Cardiac muscle cell (in vitro differentiated cells and primary cell): ENCODE measurements at places on chromosomes 7 and 10. TPM values are rescaled to one million over a fixed set of nuclear protein-coding genes. Genes with fewer than 3 reads are reported as not detected.

DNA sequence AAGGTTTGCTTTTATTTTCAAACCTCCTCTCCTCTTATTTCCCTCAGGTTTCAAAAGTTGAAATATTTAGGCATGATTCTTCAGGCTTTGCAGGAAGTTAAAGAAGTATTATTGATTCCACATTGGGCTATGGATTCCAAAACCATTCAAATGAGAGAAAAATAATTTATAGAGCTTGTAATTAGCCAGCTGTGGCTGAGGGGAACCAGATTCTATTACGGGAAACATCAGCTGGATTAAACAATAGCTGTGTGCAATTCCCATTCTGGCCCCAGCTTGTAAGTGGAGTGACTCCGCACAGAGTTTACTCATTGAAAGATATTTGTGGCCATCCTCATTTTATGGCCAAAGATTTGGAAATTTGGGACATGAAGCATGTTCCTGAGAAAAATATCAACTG lies 77.0 kb upstream of the PHYHIPL start:
- no peaks in the 10 kb centered on the region for H3K36me3 ChIP-seq
- H3K27me3 ChIP-seq = peaks cover 3% of the 10 kb centered on the region
- H3K4me1 ChIP-seq = no peaks in the 10 kb centered on the region
- H3K27ac ChIP-seq = no peak overlapping the region
- no peak overlapping the region for H3K4me3 ChIP-seq
- DNase-seq = no peak

DNA sequence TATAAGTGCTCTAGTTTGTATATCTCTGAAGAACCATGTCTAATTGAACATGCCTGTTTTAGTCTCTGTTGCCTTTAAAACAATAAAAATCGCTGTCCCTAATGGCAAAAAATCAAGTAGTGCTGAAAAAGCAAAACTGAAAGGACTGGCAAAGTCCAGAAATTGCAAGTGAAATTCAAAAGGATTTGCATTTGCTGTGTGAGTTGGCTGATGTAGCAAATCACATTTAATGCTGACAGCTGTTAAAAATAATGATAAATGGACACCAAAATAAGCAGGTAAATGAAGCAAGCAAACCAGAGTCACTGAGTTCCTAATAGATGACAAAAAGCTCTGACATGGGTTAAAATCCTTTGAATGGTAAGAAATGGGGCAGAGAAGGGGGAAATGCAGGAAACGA lies 874.1 kb downstream of the GRM8 start:
- H3K4me1 ChIP-seq = no peaks in the 10 kb centered on the region
- no peak overlapping the region for H3K4me3 ChIP-seq
- no peak for DNase-seq

DNA sequence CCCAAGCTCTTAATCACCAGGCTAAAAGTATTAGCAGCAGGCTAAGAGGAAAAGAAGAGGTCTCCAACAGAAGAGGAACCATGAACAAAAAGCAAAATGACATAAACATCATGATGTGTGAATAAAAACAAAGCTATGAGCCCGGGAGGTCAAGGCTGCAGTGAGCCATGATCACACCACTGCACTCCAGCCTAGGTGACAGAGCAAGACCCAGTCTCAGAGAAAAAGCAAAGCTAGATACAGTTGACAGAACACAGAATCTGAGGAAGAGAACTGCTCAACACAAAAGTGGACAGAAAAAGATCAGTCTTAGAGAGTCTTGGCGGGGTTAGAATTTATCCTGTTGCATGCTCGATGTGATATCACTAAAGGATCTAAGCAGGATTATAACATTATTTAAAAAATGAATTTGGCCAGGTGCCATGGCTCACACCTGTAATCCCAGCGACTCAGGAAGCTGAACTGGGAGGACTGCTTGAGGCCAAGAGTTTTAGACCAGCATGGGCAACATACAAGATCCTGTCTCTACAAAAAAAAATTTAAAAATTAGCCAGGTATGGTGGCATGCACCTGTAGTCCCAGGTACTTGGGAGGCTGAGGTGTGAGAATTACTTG lies 37.5 kb downstream of the NT5C2 start:
- peaks cover 4% of the 10 kb centered on the region for H3K36me3 ChIP-seq
- no peak for DNase-seq
- H3K27me3 ChIP-seq = no peaks in the 10 kb centered on the region
- H3K4me3 ChIP-seq = no peak overlapping the region

DNA sequence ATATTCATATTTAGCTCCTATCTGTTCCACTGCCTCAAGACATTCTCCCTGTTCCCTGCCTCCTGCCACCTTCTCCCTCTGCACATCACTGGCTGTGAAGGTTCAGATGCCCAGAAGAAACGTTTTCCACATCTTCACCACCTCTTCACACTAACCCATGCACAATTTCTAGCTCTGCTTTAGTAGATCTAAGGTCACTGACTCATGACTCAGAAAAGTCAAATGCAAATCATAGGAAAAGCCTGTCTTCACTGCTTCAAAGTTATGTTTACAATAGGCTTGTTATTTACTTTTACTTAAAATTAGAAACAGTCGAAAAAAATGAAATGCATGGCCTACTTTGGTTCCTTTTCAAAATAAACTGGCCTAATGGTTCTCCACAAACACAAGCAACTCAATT lies 2.5 kb downstream of the SCRN1 start:
- DNase-seq = no peak
- no peaks in the 10 kb centered on the region for H3K36me3 ChIP-seq
- no peaks in the 10 kb centered on the region for H3K4me1 ChIP-seq
- H3K4me3 ChIP-seq = no peak overlapping the region
- no peaks in the 10 kb centered on the region for H3K27me3 ChIP-seq
- H3K27ac ChIP-seq = no peak overlapping the region

- H3K27ac ChIP-seq = no peak overlapping the region
- H3K4me3 ChIP-seq = no peak overlapping the region
Observed at GRCh38 chr7:45183711-45184210, 26.2 kb downstream of the RAMP3 start.

DNA sequence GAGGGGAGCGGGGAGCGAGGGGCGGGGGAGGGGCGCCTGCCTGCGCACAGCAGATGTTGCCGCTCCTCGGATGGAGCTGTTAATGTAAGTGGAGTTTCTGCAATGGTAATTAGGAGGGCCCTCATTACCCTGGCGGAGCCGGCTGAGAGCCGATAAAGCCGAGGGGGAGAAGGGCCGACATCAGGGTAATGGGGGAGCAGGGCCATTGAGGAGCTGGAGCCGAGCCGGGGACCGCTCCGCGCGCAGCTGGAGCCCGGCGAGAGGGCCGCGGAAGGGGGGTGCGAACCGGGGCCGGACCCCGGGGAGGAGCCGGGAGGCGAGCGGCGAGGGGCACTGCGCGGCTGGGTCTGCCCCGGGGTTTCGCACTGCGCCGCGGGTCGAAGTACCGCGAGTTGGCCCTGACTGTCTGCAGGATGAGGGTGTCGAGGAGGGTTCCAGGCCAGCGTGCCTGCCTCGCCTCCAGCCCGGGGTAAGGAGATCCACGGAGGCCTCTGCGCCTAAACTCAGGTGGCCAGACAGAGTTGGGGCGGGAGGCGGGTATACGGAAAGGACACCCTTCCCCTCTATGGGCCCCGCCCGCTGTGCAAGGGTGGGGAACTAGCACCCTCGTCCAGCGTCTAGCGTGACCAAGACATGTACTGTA lies 55.0 kb upstream of the LBX1 start:
- H3K27me3 ChIP-seq = peaks cover 45% of the 10 kb centered on the region
- no peak for DNase-seq
- H3K4me3 ChIP-seq = no peak overlapping the region

GRCh38 chr7:112272921-112273561 lies 66.5 kb downstream of the ZNF277 start:
- H3K4me3 ChIP-seq = no peak overlapping the region
- H3K36me3 ChIP-seq = no peaks in the 10 kb centered on the region
- peak; percentile 18 for DNase-seq
- H3K27me3 ChIP-seq = no peaks in the 10 kb centered on the region
- H3K4me1 ChIP-seq = no peaks in the 10 kb centered on the region

GRCh38 chr10:35428521-35428920 lies 92.2 kb downstream of the CCNY start:
- H3K27me3 ChIP-seq = no peaks in the 10 kb centered on the region
- no peak overlapping the region for H3K27ac ChIP-seq
- H3K4me1 ChIP-seq = peaks cover 17% of the 10 kb centered on the region

DNA sequence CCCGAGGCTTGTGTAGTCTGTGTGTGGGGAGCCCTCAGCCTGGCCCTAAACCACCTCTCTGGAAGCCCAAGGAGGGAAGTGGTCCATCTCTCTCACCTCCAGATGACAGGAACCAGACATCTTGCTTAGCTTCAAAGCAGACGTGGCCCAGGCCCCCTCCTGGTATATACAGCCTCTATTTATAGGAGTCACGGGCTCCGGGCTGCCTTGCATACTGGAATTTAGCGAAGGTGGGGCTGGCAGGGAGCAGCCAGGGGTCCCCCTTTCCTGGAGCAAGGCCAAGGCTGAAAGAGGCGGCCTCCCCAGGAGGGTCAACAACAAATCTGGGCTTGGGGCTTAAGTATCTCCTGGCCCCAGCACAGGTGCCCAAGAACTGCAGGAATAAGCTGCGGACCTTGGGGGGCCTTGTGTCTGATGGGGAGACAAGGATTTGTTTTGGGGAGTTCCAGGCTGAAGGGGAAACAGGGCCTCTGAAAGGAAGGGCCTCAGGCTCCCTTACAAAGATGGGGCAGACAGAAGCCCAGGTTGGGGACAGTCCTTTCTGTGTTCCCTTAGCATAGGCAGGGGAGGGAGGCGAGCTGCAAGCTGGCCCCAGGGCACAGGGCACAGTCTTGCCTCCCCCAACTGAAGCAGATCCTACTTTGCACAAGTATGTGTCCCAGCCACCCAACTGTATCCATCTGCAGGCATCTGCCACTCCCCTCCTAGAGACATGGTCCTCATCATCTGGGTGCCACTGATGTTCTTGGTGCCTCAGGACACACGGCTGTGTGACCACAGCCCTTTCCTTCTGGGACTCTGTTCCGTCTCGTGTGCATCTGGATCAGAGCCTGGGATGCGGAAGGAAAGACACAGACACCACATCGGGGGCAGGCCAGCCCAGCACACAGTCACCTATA lies 11.9 kb downstream of the ZCCHC24 start:
- DNase-seq = peak; percentile 90
- H3K27me3 ChIP-seq = no peaks in the 10 kb centered on the region
- H3K4me3 ChIP-seq = no peak overlapping the region
- H3K27ac ChIP-seq = peak overlapping the region; percentile 96
- peaks cover 12% of the 10 kb centered on the region for H3K36me3 ChIP-seq

GRCh38 chr7:25750744-25751508 lies 401.1 kb upstream of the NFE2L3 start:
- no peaks in the 10 kb centered on the region for H3K36me3 ChIP-seq
- H3K27me3 ChIP-seq = no peaks in the 10 kb centered on the region
- peaks cover 39% of the 10 kb centered on the region for H3K4me1 ChIP-seq
- peak overlapping the region; percentile 88 for H3K27ac ChIP-seq

DNA sequence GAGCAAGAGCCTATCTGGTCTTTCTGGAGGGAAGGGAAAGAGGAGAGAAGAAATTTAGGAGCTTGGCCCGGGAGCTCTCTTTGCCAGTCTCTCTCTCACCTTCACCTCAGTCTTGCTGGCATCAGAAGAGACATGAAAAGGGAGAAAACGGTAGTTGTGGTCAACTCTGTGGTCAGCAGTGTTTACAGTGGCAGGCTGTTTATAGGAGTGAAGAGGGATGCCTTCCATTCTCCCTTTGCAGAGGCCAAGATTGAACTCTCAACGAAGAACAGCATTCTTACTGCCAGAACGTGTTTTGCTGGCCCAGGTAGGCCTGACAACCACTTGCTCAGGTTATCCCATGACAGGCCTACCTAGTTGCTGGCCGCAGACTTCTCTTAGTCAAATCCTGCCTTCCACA lies 133.3 kb downstream of the CCDC3 start:
- H3K36me3 ChIP-seq = no peaks in the 10 kb centered on the region
- no peak overlapping the region for H3K4me3 ChIP-seq
- H3K27me3 ChIP-seq = no peaks in the 10 kb centered on the region
- no peaks in the 10 kb centered on the region for H3K4me1 ChIP-seq
- DNase-seq = no peak

DNA sequence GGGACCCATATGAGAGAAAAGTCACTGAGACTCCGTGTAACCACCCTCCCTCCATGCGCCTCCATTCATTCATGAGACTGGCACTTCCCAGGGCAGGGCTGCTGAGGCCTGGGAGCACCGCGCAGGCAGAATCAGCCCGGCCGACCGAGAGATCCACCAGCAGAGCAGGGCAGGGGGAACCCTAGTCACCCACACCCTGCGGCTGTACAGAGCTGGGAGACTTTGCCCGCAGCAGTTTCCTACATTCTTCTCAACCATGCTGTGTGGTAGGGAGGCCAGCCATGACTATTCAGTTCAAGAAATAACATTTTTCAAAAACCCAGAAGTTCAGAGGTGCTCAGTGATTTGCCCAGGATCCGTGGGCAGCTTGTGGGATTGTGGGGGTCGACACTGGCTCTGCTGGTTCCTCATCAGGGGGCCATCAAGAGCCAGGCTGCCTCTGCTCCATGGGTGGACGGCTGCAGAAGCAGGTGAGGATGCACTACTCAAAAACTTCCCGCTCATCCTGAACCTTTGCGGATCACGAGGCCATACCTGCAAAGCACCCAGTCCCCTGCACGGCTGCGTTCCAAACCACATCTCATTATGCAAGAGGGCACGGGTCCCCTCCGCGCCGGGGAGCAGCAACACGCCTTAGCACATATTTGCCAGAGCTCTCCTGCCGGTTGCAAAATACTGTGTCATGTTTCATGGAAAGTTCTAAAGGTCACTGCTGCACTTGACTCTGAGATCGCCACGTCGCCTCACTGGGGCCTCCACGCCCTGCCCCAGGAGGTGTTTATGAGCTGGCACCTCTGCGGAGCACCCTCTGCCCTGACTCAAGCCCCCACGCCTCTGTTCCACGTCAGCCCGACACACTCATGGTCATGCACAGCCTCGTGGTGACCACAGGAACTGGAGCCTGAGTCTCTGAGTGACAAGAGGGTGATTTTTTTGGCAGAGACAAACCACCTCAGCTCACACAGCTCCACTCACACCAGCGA lies 132.0 kb downstream of the PRKAG2 start:
- no peak overlapping the region for H3K4me3 ChIP-seq
- H3K36me3 ChIP-seq = no peaks in the 10 kb centered on the region
- no peaks in the 10 kb centered on the region for H3K27me3 ChIP-seq

- H3K36me3 ChIP-seq = no peaks in the 10 kb centered on the region
- H3K27ac ChIP-seq = no peak overlapping the region
Observed at GRCh38 chr10:24448351-24448999, 239.5 kb downstream of the KIAA1217 start.

GATA3 gene
- 2.1 and 3.4 TPM in 2 replicates for total RNA-seq

FOXP2 gene
- 1.5 and 2.7 TPM in 2 replicates for total RNA-seq

STEAP1B gene
- total RNA-seq = 0.11 TPM in 1 of 2 replicates, not detected in the other

SRGN gene
- not detected in 2 replicates for total RNA-seq

CPVL gene
- 30.6 and 49.5 TPM in 2 replicates for total RNA-seq

IFIT2 gene
- total RNA-seq = not detected in 2 replicates

MPP7 gene
- 7.7 and 10.8 TPM in 2 replicates for total RNA-seq

CALML5 gene
- total RNA-seq = not detected in 2 replicates
